ENCODE measurements at places on chromosomes 4 and X. TPM values are rescaled to one million over a fixed set of nuclear protein-coding genes. Genes with fewer than 3 reads are reported as not detected.

ADH1B gene
- not detected for total RNA-seq

GPRIN3 gene
- total RNA-seq: 0.02 TPM

CENPVL1 gene
- not detected for total RNA-seq

FGFBP2 gene
- total RNA-seq: not detected

SOWAHB gene
- total RNA-seq: 7.7 TPM

MAP7D2 gene
- not detected for total RNA-seq

LONRF3 gene
- total RNA-seq: 6.3 TPM

BGN gene
- 0.33 TPM for total RNA-seq

CFAP299 gene
- total RNA-seq: not detected

MAOB gene
- total RNA-seq: 0.55 TPM

YIPF7 gene
- not detected for total RNA-seq

TACR3 gene
- total RNA-seq: not detected

IL21 gene
- not detected for total RNA-seq

Measured in PC-9 (cell line).